Right lobe of liver (tissue), 6 donors: ENCODE measurements at places on chromosomes 6 and 20. TPM values are rescaled to one million over a fixed set of nuclear protein-coding genes. Genes with fewer than 3 reads are reported as not detected.

ENPP1 gene
- 51.4 TPM for total RNA-seq

C20orf96 gene
- 2.5 TPM for total RNA-seq

FUT9 gene
- not detected for total RNA-seq

PAX1 gene
- not detected for total RNA-seq

LGSN gene
- total RNA-seq: 1.7 TPM

DNA sequence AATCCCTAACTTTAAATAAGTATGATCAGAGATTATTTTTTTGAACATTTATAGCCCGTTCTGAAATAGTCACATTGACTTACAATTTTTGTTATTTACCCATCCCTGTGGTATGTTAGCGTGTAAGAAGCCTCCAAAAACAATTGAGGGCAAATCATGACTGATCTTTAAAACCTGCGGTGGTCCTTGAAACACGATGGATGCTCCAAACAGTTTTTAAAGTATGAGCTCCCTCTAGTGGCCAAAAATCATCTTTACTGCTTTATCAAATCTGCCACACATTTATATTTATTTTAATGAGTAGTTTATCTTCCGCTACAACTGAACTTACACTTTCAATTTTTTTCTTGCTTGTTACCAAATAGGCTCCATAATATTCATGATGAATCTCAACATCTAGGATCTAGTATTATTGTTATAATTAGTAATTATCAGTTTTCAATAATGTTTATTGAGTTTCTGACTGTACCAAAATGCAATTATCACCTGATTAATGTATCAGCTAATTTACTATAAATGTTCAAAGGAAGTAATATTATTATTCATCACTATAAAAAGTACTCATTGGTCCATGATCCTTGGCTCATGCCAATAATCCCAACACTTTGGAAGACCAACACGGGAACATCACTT is 52.2 kb downstream of the MARCKS start:
- DNase-seq: no peak

DNA sequence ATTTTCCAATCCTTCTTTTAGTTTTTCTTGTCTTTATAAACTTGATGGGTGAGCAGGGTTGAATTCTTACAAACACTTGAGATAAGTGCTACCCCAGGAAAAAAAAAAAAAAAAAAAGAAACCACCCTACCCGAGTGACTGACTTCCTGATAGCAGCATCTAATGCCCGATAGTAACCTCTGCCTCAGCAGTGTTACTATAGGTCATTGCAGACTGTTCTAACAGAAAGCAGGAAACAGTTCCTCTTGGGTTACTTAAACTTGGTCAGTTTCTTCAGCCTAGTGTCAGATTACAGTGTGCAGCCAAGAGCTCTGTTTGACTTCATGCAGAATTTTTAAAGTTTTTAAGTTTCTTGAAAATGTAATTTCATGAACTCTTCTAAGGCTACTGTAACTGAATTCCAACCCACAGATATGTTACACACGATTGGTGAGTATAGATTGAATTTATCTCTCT is 2.1 kb downstream of the MYLIP start:
- DNase-seq: no peak

DNA sequence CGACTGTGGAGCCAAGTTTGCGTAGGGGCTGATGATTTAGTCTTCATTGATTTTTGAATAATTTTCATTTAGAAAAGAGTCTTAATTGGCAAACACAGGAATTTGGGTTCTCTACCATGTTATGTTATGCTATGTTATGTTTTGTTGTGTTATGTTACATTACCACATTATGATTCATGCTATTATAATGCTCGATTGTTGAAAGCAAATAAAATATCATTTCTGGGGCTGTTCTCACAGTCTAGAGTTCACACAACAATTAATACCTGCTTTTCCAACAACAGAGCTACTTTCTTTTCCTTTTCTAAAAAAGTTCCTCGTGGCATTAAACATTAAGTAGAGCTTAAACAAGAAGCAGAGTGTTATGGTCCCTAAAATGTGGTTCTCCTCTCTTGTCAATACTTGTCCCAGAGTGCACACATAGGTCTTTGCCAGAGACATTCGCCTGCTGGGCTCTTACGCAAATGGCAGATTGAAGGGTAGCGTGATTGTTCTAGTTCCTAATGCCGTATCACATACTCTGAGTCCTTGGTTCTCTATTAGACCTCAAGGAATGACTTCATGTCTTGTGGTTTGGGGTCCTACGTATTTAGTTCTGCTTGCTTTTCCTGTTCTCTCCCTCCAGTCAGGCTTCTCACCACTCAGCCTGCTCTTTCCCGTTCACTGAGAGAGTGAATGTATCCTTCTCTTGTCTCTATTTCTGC is 370.3 kb downstream of the CD109 start:
- DNase-seq: no peak

GRCh38 chr6:5998711-5999687 is 7.7 kb downstream of the NRN1 start:
- no peak for DNase-seq

GRCh38 chr20:61203320-61203719 is 48.7 kb upstream of the CDH4 start:
- no peak for DNase-seq

DNA sequence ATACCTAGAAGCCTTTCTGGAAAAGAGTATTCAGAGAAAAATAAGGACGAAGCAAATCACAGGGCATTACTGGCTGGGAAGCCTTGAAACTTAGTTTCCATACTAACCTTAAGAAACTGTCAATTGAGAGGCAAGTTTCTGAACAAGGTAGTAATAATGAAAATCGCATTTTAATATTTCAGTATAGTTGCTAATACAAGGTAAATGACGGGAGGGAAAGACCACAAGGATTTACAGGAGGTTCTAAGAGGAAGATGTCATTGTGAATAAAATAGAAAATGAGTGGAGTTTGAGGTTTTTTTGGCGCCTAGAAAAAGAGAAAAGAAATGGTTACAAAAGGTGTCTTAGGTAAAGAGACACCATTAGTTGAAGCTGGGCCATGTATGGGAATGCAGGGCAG is 53.9 kb upstream of the AIG1 start:
- no peak for DNase-seq
